ENCODE measurements at places on chromosomes 7 and 10. TPM values are rescaled to one million over a fixed set of nuclear protein-coding genes. Genes with fewer than 3 reads are reported as not detected.
A peak's percentile ranks its signal among the peaks of the same experiment; 100 is the strongest.

DNA sequence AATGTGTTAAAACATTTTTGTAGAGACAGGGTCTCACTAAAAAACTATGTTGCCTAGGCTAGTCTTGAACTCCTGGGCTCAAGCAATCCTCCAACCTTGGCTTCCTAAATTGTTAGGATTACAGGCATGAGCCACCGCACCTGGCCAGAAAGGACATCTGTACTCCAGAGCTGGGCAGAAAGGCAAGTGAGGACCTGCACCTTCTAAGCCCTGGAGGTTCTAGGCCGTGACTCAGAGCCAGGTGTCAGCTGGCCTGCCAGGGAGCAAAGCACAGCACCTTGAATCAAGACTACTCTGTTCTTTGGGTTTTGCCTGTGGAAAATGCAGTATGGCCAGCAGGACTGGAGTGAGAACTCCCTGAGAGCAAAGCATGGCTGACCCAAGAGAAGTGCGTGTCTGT lies 396.5 kb downstream of the ADRA2A start:
- no peaks in the 10 kb centered on the region for H3K36me3 ChIP-seq
- H3K27ac ChIP-seq, result no peak overlapping the region
- no peak for DNase-seq
- H3K4me3 ChIP-seq, result no peak overlapping the region

TBX20 gene
- not detected for total RNA-seq

- H3K4me3 ChIP-seq, result no peak overlapping the region
- H3K27ac ChIP-seq, result no peak overlapping the region
- DNase-seq, result no peak
- H3K27me3 ChIP-seq, result no peaks in the 10 kb centered on the region
- no peaks in the 10 kb centered on the region for H3K36me3 ChIP-seq
- H3K4me1 ChIP-seq, result no peaks in the 10 kb centered on the region
Observed at GRCh38 chr7:23264916-23265458, 18.4 kb downstream of the GPNMB start.

- no peaks in the 10 kb centered on the region for H3K27me3 ChIP-seq
- DNase-seq, result no peak
- H3K27ac ChIP-seq, result no peak overlapping the region
- H3K36me3 ChIP-seq, result no peaks in the 10 kb centered on the region
- H3K4me3 ChIP-seq, result no peak overlapping the region
- H3K4me1 ChIP-seq, result no peaks in the 10 kb centered on the region
Observed at GRCh38 chr7:130410868-130411541, 29.8 kb downstream of the CEP41 start.

DNA sequence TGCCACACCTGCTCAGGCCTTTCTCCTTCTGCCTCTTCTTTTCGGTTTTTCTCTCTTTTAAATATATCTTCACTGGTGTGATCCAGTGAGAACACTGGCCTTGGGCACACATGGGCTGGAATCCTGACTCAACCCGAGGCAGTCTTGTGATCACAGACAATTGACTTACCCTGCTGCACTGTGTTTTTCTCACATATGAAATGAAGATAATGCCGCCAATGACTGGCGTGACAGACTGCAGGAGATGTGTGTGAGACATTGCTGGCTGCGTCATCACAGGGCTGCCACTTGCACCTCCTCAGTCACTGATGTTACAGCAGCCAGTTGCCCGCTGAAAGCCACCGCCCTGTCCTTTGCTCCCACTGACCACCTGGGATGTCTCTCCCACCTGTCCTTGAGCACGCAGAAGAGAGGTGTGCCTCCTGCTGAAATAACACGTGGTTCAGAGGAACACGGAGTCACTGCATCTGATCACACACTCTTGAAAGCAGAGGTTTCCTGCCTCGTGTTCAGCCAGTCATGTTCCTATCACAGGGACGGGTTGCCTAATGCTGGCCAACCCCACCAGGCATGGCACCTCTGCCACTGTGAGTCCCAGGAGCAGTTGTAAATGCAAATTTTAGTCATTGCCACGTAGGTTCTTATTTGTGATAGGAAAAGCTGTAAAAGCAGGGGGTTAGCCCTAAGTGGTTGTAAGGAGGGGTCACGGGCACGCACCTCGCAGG lies 124.6 kb upstream of the LANCL2 start:
- H3K4me1 ChIP-seq, result no peaks in the 10 kb centered on the region
- H3K27ac ChIP-seq, result no peak overlapping the region
- no peaks in the 10 kb centered on the region for H3K27me3 ChIP-seq
- DNase-seq, result no peak
- no peak overlapping the region for H3K4me3 ChIP-seq
- no peaks in the 10 kb centered on the region for H3K36me3 ChIP-seq

NEUROD6 gene
- total RNA-seq, result not detected

DNA sequence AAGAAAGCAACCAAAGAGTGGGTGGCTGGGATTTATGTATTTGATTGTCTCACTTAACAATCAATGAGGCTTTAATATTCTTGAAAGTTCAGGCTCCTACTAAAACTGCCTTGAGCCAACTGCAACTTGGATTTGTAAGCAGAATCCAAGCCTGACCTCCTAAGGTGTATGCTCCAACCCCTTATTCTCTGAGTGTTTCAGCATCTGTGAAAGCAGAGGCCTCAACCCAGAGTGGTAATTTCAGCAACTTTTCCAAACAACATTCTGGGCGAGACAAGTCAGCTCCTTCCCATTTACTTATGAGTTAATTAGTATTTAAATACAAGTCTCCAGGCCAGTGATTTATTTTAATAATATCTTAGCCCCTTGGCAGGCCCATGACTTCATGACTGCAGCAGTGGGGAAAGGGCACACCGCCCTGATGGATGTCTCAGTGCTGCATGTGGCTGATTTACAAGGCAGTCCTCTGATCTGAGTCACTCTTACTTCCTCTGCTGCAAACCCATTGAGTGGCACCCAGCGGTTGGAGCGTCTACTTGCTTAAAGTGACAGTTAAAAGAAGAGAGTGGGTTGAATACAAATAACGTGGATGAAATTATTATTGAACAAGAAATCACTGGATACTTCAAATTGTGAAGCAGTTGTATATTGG lies 209.1 kb downstream of the TRIL start:
- no peaks in the 10 kb centered on the region for H3K27me3 ChIP-seq
- DNase-seq, result no peak
- no peaks in the 10 kb centered on the region for H3K4me1 ChIP-seq
- H3K36me3 ChIP-seq, result no peaks in the 10 kb centered on the region

DNA sequence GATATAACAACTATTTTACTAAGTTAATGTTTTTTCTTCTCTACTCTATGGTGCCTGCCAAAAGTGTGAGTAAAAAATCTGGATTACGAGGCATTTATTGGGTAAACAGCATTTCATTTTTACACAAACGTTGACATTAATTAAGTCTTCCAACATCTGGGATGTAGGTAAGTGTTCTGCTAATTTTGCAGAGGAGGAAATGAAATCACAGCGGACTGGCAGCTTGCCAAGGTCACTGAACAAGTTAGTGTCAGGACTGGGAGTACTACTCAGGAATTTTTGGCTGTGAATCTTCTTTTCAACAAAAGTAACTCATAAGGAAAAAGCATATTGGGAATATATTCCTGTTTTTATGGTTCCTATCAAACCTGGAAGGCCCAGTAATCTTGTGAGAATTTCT lies 612.1 kb upstream of the FZD8 start:
- no peaks in the 10 kb centered on the region for H3K27me3 ChIP-seq
- H3K4me1 ChIP-seq, result peaks cover 1% of the 10 kb centered on the region
- no peak overlapping the region for H3K4me3 ChIP-seq
- H3K36me3 ChIP-seq, result no peaks in the 10 kb centered on the region
- H3K27ac ChIP-seq, result no peak overlapping the region
- peak; percentile 58 for DNase-seq

PNLIPRP2 gene
- 0.24 TPM for total RNA-seq

MEOX2 gene
- 1.6 TPM for total RNA-seq

DNA sequence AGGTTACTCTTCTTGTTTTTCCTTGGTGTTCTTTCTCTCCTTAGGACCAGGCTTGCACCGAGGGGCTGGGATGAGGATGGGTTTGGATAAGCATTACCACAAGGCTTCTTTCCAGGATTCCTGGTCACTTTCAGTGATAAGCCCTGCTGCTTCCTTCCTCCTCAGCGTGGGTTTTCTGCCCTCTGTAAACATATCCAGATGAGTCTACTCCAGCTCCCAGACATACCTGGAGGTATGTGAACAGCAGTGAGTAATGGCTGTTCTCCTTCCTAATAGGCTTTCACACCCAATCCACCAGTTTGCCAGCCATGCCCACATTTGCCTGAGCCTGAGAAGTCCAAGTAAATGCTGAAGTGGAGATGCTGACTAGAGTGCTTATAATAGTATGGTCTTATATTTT lies 229.8 kb upstream of the YAE1 start:
- no peaks in the 10 kb centered on the region for H3K4me1 ChIP-seq
- H3K27me3 ChIP-seq, result no peaks in the 10 kb centered on the region
- H3K36me3 ChIP-seq, result no peaks in the 10 kb centered on the region
- no peak for DNase-seq
- no peak overlapping the region for H3K27ac ChIP-seq
- no peak overlapping the region for H3K4me3 ChIP-seq

All from ovary (tissue), 10 donors.